Spinal cord (tissue), 10 donors: ENCODE measurements at places on chromosomes 16 and 17. TPM values are rescaled to one million over a fixed set of nuclear protein-coding genes. Genes with fewer than 3 reads are reported as not detected.

TBC1D3K gene
- 4.3 TPM for polyA plus RNA-seq

EXOC7 gene
- 168 TPM for polyA plus RNA-seq

PPM1E gene
- polyA plus RNA-seq = 38.6 TPM

TBX4 gene
- not detected for polyA plus RNA-seq

DNA sequence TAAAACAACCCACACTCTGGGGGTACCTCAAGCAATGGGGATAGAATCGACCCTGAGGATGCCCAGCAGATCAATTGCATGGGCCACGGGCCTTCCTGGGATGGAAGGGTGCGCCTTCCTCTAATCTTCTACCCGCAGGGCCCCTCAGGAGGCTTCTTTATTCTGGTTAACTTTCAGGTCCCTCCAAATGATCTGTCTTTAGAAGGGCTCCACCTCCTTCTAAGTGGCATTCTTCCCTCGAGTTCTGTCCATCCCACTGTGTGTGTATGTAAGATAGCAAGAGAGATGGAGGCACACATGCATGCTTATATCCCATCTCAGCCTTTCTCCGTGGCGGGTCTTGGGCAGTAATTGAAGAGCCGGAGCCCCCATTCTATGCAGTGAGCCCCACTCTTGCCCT, 125.7 kb downstream of the MRM1 start:
- DNase-seq = no peak

GRCh38 chr17:72164158-72164739, 43.4 kb downstream of the SOX9 start:
- no peak for DNase-seq

GRCh38 chr17:42512246-42512645, 23.8 kb upstream of the NAGLU start:
- no peak for DNase-seq

DNA sequence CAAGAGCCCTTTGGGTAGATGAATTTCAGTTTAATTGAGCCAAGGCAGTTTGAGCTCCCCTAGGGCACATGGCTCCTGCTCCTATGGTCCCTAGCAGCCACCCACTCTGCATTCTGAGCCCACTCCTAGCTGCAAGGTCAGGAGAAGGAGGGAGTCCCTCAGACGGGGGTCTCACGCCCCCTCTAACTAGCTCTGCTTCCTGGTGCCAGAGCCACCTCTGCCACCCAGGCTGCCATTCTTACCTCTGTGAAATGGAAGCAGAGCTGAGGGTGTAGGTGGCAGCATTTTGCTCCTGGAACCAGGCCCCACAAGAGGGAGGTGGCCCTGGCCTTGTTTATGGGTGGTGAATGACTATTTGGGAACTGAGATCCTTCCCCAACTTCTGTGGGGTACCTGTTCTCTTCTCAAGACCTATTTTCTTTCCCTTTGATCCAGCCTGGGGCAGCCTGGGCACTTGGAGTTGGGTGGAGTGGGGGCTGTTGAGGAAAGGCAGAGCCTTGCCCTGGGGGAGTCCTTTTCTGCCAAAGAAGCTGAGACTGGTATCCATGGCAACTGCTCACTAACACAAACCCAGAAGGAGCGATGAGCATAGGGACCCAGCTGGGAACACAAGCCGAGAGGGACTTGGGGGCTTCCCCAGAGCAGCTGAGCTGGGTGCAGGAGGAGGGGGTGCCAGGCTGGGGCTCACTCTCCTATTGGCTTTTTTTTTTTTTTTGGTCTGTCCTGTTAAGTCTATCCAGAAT, 4.8 kb downstream of the SPNS2 start:
- DNase-seq = no peak

GRCh38 chr17:29569245-29569950, 897 bp downstream of the TP53I13 start:
- no peak for DNase-seq

DNA sequence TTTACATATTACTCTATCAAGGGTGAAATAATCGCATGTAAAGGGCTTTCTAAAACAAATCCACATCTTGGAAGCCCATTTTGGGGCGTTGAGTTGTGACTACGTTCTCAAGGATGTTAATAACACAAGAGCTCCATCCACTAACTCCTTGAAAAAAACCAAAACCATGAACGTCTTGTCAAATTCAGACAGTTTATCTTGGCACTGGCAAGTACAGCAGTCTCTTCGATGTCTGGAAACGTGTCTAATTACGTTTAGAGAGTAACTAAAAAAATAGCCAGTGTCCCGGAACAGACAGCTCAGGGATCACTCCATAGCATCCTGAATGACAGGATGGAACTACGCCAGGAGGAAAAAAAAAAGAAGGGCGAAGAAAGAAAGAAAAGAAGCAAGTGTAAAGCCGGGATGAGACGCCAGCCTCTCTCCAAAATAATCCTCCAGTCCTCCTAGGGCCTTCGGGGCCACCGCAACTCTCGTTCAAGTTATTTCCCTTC, 954 bp downstream of the MYO1D start:
- DNase-seq = no peak

- no peak for DNase-seq
Observed at GRCh38 chr17:37672548-37673078, 29.4 kb upstream of the DDX52 start.

DNA sequence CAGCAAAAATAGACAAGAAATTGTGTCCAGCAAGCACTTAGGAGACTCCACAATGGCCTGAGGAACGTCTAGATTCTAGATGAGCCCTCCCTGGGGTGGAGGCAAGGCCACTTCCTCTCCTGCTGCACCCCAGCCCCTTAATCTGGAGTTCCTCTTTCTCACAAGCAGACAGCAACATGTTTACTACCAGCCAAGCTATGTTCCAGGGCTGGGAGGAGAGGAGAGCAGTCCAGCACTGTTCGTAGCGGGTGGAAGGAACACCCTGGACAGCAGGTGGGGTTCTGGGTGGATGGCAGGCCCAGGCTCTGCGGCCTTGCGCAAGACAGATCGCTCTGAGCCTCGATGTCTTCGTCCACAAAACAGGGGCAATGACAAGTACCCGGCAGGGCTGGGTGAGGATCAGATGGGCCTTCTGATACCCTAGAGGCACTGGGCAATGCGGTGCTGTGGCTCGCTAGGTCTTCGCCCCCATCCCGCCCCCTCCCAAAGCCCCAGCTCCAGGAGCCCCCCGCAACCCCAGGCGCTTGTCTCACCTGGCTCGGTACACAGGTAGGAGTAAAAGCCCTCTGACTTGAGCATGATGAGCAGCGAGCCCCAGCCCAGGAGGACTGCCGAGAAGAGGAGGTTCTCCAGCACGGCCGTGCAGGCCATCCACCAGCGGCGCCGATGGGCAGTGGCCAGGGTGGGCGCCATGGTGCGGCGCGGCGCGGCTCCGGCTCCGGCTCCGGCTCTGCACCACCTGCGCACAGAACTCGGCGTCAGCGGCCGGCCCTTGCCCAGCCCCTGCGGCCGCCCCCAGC, 1.3 kb downstream of the SLC43A2 start:
- DNase-seq = no peak

- no peak for DNase-seq
Observed at GRCh38 chr17:7858522-7858810, 663 bp downstream of the CYB5D1 start.

GRCh38 chr16:19114359-19115147, 789 bp downstream of the ITPRIPL2 start:
- DNase-seq = no peak

DNA sequence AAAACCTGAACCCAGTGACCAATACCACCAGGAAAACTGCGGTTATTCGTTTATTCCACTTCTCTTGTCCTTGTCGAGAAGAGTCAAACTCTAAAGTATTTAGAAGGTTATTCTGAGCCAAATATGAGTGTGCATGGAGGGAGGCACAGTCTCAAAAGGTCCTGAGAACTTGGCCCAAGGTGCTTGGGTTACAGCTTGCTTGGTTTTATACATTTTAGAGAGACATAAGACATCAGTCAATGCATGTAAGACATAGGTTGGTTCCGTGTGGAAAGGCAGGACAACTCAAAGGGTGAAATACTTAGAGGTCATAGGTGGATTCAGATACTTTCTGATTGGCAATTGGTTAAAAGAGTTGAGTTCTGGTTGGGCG, 681 bp upstream of the TRAP1 start:
- no peak for DNase-seq

GRCh38 chr17:5861854-5862253, 208.3 kb upstream of the WSCD1 start:
- no peak for DNase-seq
